ENCODE measurements at places on chromosomes 16 and 17. TPM values are rescaled to one million over a fixed set of nuclear protein-coding genes. Genes with fewer than 3 reads are reported as not detected.

Gene MRC2
- polyA plus RNA-seq, result 54.6 TPM

Gene TMEM92
- polyA plus RNA-seq, result 0.08 TPM

Gene NCBP3
- 17.1 TPM for polyA plus RNA-seq

Gene CBFB
- polyA plus RNA-seq, result 17.0 TPM

Gene CHRNE
- 0.16 TPM for polyA plus RNA-seq

Gene TPSD1
- 0.83 TPM for polyA plus RNA-seq

Gene CDH15
- polyA plus RNA-seq, result not detected

Gene TNP2
- not detected for polyA plus RNA-seq
